ENCODE measurements at places on chromosomes 2 and 18.

GRCh38 chr18:389658-390357, 110.7 kb downstream of the COLEC12 start:
- no peak for DNase-seq

GRCh38 chr2:75284345-75284744, 85.0 kb upstream of the TACR1 start:
- no peak for DNase-seq

GRCh38 chr2:99600981-99601651, 111.3 kb upstream of the REV1 start:
- DNase-seq = no peak

GRCh38 chr2:37652199-37652640, 19.2 kb downstream of the CDC42EP3 start:
- DNase-seq = no peak

DNA sequence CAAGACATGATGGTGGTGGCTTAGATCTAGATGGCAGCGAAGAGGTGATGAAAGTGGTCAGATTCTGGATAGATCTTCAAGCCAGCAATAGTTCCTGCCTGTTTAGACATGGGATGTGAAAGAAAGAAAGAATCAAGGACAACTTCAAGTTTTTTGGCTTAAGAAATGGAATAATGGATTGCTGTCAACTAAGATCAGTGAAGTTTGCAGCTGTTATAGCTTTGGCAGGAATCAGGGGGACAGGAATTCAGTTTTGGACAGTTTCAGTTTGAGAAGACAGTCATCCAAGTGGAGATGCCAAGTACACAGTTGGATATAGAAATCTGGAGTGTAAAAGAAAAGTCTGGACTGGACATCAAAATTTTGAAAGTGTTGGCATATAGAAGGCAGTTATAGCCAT, 283.7 kb upstream of the PKDCC start:
- no peak for DNase-seq

DNA sequence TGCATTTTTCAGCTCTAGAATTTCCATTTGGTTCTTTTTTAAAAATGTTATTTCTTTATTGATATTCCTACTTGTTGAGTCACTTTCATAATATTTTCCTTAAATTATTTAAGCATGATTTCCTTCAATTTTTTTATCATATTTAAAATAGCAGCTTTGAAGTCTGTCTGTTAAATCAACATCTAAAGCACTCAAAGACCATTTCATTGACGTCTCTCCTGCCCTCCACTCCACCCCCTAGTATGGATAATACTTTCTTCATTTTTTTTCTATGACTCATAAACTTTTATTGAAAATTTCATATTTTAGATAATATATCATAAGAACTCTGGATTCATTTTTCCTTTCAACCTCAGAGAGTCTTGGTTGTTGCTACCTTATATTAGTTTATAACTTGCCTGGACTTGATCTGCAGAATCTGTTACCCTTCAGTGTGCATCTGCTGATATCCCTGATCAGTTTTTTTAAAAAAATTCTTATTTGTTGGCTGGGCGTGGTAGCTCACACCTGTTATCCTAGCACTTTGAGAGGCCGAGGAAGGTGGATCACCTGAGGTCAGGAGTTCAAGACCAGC, 59.0 kb upstream of the ZNF396 start:
- no peak for DNase-seq

- no peak for DNase-seq
Measured at GRCh38 chr18:63155910-63156773, 163.4 kb downstream of the BCL2 start.

- no peak for DNase-seq
Measured at GRCh38 chr18:31162825-31163435, at the start of gene DSC1. Gene DSC1, minus strand, starts transcription at chr18:31162856. Its CDS starts 262 bp downstream, at chr18:31162594.

- DNase-seq = no peak
Measured at GRCh38 chr2:49174750-49175149, 20.4 kb upstream of the FSHR start.

DNA sequence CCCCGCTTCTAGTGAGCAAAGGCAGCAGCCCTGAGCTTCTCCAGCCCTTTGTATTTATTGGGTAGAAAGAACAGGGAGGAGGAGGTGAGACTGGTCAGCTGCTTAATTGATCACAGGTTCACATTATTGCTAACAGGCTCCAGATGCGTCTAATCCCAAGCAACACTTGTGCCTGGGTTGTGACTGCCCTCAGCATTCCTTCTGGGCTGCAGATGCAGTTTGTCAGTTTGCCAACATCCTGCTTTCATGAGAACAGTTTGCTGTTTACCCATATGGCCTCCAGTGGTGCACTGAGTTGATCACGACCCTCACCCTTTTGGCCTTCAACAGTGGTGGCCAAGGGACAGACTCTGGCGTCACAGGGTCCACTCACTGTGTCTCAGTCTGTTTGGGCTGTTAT, 159.5 kb upstream of the ZNF516 start:
- no peak for DNase-seq

- no peak for DNase-seq
Measured at GRCh38 chr18:64202863-64203262, 54.0 kb upstream of the LINC00305 start.

DNA sequence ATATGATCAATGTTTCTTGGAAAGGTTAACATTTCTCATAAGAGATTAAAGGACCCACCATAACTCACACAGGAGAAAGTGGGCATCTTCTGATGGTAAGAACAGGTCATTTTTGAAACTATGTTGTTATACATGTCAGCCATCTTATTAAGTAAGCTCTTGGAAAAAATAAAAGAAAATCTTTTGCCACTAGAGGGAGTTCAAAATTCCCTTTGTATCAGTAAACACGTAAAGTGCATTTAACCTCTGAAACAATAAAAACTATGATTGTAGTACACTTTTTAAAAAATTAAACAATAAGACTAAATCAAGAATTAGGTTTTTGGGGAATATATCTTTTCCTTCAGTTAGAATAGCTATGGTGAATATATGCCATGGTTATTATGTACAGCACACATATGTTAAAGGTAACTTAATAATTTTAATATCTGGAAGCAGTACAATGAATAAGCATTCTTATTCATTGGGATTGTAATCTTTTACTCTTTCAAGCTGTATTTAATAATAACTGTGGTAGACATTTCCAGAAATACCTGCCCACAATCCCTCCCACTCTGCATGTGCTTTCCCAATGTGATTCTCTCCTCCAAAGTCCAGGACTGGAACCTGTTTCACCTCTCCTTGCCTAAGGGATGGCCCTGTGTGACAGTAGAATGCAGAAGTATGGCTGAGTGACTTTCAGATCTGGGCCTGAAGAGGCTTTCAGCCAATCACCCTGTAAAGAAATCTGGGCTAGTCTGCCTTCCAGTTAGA, 64.2 kb downstream of the RBMS1 start:
- no peak for DNase-seq

GRCh38 chr2:79547568-79547967, 34.7 kb downstream of the CTNNA2 start:
- no peak for DNase-seq

DNA sequence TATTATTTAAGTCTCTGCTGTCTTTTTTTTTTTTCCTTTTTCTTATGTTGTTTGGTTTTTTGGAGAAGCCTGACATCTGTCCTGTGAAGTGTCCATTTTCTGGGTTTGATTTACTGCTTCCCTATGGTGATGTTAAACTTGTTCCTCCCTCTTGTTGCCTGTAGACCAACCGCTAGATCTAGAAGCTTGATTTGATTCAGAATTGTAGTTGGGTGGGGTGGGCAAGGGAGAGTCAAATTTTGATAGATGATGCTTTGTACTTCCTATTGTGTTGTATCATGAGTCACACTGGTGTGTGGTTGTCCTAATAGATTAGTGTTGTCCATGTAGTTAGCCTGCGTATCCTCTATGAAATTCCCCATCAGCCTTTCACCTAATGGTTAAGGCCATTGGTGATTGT, 35.4 kb downstream of the CAB39 start:
- no peak for DNase-seq

GRCh38 chr2:100975521-100975785, 26.6 kb upstream of the RPL31 start:
- no peak for DNase-seq

DNA sequence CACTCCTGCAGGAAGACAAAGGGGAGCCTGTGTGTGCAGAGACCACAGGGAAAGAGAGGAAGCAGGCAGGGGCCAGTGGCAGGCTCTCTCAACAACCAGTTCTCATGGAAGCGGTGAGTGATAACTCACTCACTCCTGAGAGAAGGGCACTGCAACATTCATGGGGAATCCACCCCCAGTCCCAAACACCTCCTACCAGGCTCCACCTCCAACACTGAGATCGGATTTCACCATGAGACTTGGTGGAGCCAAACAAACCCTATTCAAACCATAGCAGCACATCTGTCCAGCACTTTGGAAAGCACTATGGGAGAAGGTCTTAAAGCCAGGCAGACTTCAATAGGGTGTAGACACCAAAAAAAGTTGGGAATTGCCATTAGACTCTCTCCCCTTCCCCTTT, 345.7 kb upstream of the SPRED2 start:
- DNase-seq = no peak

GRCh38 chr18:51211552-51211951, 14.1 kb upstream of the MEX3C start:
- DNase-seq = no peak

GRCh38 chr2:75822336-75822735, 111.6 kb upstream of the GCFC2 start:
- DNase-seq = no peak

DNA sequence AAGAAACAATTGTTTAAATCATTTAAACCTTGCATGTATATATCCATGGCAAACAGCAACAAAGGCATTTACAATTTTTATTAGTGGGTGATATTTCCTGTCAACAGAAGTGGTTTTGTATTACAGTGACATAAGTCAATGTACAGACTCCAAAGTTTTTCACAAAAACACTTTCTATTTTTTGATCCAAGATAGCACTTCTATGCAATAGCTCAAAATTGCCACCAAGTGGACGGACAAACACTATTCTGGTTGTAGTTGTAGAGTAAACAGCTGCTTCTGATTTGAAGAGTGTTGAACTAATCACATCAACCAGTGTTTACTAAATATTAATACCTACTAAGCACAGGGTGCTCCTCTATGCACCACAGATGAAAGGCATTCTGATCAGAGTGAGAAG, 421.4 kb downstream of the NCKAP5 start:
- no peak for DNase-seq

GRCh38 chr2:232013701-232014353, 52.3 kb downstream of the DIS3L2 start:
- no peak for DNase-seq

DNA sequence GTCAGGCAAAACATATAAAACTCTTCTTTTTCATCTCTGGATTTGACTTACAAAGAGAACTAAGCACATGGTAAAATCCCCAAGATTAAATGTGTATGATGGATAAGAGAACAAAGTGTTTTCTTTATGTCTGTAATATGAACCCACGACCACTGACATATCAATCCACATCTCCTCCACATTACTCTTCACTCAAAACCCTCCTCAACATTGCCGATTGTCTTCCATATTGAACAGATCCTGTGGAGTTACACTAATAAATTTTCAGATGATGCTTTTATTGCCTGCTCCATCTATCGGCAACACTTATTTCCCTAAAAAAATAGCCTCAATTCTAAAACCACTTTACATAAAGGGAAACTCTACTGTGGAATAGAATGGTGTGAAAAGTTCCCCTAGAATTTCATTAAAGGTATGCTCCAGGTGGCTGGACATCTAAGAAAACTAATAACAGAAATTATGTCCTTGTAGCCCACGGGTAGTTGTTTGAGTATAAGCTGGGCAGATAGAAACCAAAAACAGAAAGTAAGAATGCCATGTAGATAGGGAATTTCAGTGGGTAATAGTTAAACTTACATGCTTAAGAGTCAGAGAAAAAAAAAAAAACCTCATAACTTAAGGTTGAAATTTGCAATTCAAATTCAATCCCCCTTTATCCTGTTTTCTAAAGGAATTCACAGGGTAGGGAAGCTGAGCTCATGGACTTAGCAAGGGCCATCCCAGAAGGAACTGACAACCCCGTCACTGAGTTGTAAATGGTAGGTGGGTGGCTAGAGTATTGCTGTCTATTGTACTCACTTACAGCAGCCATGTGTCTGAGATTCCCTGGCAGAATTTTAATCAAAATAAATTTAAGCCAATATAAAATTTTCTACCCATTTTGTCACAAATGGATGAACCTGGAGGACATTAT, 305.4 kb upstream of the LYPD1 start:
- DNase-seq = no peak

- no peak for DNase-seq
Measured at GRCh38 chr2:54464341-54464740, 8.2 kb downstream of the SPTBN1 start.

DNA sequence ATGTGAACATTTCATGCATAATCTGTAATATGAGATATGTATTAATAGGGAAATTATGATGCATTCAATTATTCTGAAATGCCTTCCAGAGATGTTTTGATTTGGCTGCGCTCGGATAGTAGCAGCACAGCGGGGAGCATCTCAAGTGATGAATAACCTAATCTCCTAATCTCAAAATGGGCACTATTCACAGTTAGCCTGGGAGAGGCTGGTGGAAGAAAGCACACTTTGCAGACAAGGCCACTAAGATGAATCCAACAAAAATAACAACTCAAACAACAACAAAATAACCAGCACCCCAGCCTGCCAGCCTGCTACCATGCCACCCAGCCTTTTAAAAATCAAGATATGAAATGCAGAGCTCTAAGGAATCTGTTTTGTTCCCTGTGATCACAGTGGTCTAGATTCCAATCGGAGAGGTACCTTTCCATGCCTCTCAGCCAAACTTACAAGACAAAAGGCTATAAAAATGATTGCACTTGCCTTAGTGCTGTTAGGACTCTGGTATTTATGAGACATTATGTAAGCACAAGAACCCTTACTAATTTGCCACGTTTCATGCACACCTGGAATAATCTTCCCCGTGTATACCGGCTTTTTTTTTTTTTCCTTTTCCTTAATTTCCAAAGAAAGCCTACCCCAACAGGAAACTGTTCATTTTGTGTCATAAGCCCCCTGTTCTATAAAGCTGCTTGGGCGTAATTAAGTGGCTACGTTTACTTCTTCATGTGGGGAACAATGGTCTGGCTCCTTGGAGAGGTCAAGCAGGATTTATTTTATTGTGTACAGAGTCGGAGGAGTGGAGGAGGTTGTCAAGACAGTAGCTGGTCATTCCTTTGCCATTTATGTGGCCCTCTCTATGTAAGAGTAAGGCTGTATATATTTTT, 526.9 kb upstream of the FANCL start:
- DNase-seq = peak; percentile 29

DNA sequence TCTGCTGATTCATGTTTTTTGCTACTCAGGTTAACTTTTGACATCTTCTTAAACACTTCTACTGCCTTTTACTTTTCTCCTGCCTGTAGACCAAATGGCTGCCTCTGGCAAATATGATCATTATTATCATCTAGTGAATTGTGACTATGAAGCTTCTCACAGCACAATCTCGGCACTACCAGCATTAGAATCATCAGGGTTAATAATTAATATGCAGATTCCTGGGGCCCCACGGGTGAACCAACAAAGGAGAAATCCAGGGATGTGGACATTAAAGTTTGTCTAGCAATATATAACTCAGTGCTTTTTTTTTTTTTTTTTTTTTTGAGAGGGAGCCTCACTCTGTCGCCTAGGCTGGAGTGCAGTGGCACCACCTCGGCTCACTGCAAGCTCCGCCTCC, 136.1 kb downstream of the SPOPL start:
- no peak for DNase-seq

GRCh38 chr18:77262643-77263465, 13.2 kb downstream of the GALR1 start:
- no peak for DNase-seq

All from neuronal stem cell (in vitro differentiated cells).